ENCODE measurements at places on chromosomes 2 and 18.

DNA sequence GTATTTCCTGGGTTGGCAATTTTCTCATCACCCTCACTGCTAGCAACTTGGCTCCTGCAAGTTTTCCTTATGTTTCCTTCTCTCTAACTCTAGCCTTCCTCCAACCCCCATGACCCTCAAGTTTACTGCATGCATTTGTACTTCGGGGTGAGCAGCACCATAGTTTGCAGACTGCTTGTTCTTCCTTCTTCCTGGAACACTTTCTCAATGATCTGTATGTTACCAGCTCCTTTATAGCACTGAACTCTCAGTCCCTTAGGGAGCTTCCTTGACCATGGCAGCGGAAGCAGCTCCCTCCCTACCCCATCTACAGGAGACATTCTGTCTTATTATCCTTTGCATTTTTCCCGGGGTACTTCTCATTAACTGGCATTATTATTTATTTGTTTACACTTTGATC is 1089.5 kb upstream of the GYPC start:
- no peak for DNase-seq

- no peak for DNase-seq
Observed at GRCh38 chr2:229445019-229445418, 173.9 kb upstream of the PID1 start.

GRCh38 chr2:8039732-8040131 is 642.1 kb upstream of the ID2 start:
- DNase-seq: no peak

GRCh38 chr2:28009732-28010131 is 119.2 kb downstream of the BABAM2 start:
- DNase-seq: no peak

- DNase-seq: no peak
Observed at GRCh38 chr2:11749646-11750349, 3.4 kb downstream of the LPIN1 start.

- no peak for DNase-seq
Observed at GRCh38 chr2:39153312-39153711, 32.5 kb upstream of the SOS1 start.

GRCh38 chr2:205675861-205676516 is 6.3 kb upstream of the NRP2 start:
- DNase-seq: peak; percentile 81

- no peak for DNase-seq
Observed at GRCh38 chr2:120471166-120471565, 125.2 kb downstream of the INHBB start.

DNA sequence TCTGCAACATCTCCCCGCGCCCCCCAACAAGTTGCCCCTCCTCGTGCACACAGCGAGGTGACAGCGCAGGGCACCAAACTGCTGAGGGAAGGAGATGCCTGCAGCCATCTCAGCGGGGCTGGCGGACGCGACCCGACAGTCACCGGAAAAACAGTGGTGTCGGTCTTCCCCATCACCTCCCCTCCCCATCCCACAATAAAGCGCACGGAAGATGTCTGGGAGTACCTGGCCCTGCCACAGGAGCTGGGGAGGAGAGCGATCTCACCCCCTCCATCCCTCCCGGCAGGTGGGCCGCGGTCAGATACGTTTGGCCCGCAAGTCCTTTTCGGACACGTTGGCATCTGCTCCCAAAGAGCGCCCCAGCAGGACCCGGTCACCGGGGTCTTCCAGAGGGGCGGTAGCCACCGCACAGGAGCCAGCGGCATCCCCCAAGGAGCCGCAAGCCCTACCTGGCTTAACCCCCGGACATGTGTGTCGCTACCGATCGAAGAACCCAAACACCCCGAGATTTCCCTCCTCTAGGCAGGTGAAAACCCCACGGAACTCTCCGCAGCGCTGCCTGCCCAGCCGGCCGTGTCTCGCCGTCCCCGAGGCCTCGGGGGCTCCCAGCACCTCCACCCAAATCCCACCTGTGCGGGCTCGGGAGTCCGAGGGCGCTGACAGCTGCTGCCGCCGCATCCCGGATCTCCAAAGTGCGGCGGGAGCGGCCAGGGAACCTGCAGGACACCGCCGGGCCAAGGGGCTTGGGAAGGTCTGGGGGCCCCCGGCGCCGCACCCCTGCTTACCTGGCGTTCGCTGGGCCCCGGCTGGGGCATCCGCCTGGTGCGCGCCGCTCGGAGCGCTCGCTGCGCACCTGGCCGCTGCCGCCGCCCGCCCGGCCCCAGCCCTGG is 657 bp downstream of the ATP8B1 start:
- DNase-seq: no peak

- DNase-seq: no peak
Observed at GRCh38 chr2:198004921-198005829, 200.8 kb downstream of the PLCL1 start.

GRCh38 chr18:49849331-49850217 is 36.2 kb upstream of the ACAA2 start:
- DNase-seq: peak; percentile 66

DNA sequence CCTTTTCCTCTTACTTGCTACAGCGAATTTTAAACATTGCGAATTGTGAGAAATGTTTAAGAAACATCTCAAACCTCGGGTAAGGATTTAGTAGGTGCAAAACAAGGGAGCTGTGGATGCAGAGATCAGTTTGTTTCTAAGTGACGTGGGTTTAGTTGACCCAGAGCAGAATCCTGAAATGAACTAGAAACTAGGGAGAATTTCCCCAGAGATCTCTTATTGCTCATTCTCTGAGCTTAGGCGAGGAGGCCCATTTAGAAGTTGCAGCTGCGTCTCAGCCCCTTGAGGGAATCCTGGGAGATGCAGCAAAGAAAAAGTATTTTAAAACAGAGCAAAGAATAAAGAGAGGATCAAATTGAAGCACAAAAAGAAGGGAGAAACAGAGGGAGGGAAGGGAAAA is 29.3 kb downstream of the FAM124B start:
- no peak for DNase-seq

- no peak for DNase-seq
Observed at GRCh38 chr2:232623768-232624765, 9.3 kb upstream of the EFHD1 start.

- DNase-seq: no peak
Observed at GRCh38 chr2:191699341-191699945, 21.5 kb downstream of the NABP1 start.

- DNase-seq: no peak
Observed at GRCh38 chr2:237451643-237452469, 35.2 kb upstream of the MLPH start.

- no peak for DNase-seq
Observed at GRCh38 chr18:56727399-56727798, 76.2 kb downstream of the WDR7 start.

- no peak for DNase-seq
Observed at GRCh38 chr2:183010112-183010511, 28.1 kb downstream of the NCKAP1 start.

DNA sequence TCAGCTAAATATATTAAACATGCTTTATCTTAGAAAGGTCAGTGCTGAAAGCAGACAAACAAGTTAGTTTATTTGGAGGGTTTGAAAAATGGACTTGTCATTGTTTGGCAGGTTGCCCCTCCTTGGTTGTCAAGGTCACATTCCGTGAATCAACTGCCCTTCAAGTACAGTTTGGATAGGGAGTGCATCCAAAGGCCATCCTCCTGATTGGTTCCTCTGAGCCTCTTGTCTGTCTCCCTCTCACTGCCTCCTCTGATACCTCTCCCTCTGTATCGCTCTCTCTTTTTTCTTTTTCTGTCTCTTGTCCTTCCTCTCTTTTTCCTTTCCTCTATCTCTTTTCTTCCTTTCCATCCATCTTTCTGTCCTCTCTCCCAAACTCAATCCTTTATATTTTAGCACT is 5.4 kb downstream of the ITGAV start:
- DNase-seq: no peak

- DNase-seq: no peak
Observed at GRCh38 chr2:6352247-6352646, 513.5 kb downstream of the CMPK2 start.

DNA sequence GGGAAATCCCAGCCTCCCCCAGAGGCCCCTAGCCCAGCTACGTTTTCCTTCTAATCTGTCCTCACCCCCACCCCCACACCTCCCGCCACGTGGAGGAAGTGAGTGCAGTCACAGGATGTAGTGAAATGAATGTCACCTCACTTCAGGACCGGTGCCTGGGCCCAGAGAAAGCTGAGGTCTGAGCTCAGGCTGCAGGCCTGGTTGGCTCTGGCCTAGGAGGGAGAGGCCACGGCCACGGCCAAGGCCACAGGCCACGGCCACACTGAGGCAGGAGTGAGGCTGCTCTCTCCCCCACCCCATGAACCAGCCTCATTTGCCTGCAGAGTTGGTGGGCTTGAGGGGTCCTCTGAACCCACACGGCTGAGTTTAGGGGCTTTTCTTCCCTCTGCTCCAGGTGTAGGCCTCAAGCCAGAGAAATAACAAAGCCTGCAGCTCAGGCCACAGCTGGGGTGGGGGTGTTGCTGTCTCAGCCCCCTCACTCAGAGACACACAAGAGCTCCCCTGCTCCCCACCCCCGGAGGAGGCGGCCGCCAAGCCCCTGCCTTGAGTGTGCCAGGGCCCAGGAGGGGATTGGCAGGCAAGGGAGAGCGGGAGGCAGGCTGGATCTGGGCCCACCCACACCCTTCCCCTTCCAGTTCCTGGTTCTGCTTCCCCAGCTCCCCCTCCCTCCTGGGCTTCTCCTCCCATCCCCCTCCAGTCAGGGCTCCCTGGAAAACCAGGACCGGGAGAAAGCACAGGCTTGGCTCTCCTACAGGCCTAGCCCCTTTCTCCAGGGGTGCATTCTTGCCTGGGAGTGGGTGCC is 27.0 kb downstream of the DNMT3A start:
- DNase-seq: peak; percentile 71

GRCh38 chr2:177207101-177207500 is 5.5 kb upstream of the HNRNPA3 start:
- no peak for DNase-seq

DNA sequence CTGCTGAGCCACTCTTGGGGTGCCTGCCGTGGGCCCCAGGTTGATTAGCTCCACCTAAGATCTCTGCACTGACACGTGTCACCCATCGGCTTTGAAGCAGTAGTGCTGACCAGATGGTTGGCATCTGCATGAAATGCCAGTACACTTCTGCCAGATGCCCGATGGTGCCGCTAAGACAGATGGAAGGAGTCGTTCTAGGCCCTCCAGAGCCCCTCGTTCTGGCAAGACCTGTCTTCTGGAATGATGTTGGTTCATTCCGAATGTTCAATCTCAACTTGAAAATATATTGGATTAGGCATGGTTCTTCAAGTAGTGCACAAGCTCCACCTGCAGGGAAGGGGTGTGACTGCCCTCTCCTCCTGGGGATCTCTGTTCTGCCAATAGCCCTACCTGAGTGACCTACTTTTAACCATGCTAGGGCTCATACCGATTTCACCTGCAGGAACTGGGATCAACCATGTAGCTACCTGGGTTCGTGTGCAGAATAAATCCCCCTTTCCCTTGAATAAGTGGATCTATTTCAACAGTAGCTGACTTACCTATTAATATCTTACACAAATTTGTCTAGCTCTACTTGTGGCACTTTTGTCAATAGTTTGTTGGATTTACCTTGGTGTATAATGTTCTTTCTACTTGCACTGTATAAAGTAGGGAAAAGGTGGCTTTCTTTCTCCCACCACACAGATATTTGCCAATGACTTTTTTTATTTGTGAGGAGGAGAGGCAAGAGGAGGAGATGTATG is 342.6 kb downstream of the CTNNA2 start:
- peak; percentile 4 for DNase-seq

Measured in NCI-H2227 treated with DMSO at 0.1 percent for 48 hours (cell line).